ENCODE measurements at places on chromosomes 3 and 15.

DNA sequence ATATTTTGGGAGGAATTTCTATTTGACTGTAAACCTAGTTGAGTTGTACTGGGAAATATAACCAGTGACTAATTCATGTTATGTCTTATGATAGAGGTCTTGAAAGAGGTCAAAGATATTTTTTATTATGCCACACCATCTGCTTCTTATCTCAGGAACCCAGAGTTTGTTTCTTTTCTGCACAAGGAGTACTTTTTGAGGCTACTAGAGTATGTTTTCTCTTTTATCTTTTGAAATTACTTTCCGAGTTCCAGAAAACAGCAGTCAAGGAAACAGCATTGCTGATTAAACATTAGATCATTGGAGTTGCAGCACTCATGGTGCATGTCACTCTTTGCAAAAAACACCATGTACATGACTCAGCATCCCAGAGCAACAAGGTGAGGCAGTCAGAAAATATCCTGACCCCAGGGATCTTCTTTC, 645.8 kb upstream of the NR2F2 start:
- DNase-seq: peak; percentile 15

- no peak for DNase-seq
Measured at GRCh38 chr15:52295421-52296001, at the start of gene MYO5C. Gene MYO5C (minus strand): TSS chr15:52295804. CDS start chr15:52295636, 168 bp downstream.

DNA sequence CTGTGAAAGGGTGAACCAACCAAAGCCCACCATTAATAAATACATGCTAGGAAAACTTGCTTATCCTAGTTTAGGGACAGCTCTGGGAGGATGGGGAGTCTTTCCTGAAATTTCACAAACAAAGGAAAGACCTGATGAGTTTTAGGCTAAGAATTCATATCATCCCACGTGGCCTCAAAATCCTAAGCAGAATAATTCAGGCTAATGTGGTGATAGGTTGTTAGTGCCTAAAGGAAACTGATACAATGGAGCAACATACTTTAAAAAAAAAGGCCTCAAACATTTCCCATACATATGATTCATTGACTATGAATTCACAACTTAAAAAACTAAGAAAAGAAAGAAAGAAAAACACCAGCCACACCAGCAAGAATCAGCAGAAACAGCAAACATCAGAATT, 126.9 kb upstream of the CNTN4 start:
- DNase-seq: no peak

GRCh38 chr3:52262447-52262846, 16.0 kb downstream of the WDR82 start:
- no peak for DNase-seq

DNA sequence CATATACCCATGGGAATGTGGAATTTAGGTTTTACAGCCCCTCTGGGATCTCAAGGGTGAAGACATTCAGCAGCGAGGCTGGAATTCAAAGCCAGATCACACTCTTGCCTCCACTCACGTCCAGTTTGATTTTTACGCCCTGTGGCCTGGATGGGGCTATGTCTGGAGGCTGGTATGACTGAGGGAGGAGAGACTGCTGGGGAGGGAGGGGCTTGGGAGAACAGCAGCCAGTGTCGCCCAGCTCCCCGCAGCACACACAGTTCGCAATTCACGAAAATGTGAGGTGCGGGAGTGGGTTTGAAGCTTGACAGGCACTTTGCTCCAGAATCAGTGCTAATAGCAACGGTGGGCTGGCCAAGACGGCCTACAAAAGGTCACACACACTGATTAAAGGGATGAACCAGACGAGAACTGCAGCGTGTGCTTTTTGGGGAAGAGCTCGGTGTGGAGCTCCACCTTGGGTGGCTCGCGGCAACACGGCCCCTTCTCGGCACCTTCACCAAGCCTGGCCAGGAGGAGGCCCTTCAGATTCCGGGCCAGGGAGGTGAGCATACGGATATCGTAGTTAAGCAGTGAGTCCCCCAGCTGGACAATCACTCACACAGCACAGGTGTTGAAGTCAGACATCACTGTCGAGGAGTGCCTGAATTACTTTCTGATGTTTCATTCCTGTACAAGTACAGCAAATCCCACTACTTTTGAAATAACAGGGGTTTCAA, 16.4 kb downstream of the EHD4 start:
- DNase-seq: no peak

DNA sequence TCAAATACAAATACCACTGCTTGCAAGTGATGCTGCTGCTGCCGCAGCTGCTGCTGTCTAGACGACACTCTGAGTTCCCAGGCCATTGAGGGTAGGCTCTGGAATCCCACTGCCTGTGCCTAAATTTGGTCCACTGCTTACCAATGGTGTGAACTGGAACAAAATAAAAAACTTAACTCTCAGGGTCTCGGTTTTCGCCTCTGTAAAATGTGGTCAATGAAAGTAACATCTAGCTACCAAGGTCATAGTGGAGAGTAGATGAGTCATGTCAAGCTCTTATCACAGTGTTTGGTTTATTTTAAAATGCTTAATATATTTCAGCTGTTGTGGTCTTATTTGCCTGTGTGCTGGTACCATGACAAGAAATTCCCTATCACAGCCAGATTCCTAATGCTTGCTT, 299.3 kb downstream of the CLSTN2 start:
- no peak for DNase-seq

- no peak for DNase-seq
Measured at GRCh38 chr15:79868554-79868953, 28.3 kb downstream of the MTHFS start.

- no peak for DNase-seq
Measured at GRCh38 chr3:183845608-183846288, 20.4 kb upstream of the MAP6D1 start.

DNA sequence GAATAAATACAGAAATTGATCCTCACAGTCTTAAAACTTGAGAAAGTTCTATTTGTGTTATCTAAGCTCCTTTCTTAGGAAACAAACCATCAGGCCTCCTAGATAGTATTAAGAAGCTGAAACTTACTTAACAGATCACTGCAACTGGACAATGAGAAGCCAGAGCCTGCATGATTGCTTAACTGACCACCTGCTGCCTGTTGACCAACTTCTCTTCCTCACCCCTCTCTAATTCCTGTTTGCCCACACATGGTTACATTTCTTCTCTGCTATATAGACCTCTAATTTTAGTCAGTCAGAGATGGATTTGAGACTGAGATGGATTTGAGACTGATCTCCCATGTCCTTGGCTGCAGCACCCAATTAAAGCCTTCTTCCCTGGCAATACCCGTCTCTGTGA, 13.5 kb downstream of the CCPG1 start:
- no peak for DNase-seq

DNA sequence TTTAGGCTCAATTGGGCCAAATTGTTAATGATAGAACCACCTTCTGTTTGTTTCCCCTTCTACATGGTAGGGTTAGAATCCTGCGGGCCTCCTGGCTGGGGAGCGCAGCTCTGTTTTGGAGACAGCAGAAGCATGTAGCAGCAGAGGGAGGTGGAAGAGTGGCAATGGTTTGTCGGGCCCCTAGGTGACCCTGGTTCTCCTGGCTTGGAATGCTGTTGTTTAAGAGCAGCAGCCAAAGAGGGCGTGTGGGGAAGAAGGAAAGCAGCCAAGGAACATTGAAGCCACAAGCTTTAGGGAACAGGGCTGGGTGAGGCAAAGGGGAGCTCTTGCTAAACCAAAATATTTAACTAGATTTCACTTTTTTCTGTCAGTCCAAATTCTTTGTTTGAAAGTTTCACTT, 213.7 kb upstream of the NR2E3 start:
- no peak for DNase-seq

GRCh38 chr3:156443079-156443478, 111.8 kb downstream of the SSR3 start:
- DNase-seq: no peak

All from erythroblast (primary cell).